ENCODE measurements at places on chromosomes 11 and 22. TPM values are rescaled to one million over a fixed set of nuclear protein-coding genes. Genes with fewer than 3 reads are reported as not detected.
A peak's percentile ranks its signal among the peaks of the same experiment; 100 is the strongest.

- no peak for DNase-seq
These were observed 34.5 kb downstream of the RPUSD4 start for GRCh38 chr11:126176853-126177470.

DNA sequence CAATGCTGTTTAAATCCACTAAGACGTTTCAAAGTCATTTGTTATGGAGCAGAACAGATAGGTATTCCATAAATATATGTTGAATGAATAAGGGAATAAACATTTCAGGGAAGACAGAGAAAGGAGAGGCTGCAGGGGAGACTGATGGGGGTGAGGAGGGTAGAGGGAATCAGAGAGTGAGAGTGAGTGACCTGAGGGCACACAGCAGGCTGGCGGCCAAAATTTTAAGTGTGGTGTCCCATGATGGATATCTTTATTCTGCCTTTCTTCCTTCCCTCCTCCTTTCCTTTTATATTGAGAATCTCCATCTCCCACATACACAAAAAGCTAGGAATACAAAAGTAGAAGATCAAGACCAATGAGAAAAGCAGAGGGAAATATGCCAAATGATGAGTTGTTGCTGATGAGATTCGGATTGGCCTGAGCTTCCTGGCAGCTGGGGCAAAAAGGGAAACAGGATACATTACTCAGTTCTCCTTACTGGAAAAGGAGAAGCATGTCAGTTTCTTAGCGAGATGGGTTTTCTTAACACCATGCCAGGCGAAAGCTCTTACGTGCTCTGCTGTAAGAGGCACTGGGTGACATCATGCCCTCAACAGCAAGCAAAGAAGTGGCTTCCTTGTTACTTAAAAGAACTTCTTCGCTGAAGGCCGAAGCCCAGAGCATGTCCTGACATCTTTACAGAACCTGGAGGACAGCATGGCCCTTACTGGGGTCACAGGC lies 11.2 kb upstream of the CYTH4 start:
- no peak for DNase-seq

GRCh38 chr11:14906578-14906977 lies 14.5 kb upstream of the CYP2R1 start:
- DNase-seq = no peak

DNA sequence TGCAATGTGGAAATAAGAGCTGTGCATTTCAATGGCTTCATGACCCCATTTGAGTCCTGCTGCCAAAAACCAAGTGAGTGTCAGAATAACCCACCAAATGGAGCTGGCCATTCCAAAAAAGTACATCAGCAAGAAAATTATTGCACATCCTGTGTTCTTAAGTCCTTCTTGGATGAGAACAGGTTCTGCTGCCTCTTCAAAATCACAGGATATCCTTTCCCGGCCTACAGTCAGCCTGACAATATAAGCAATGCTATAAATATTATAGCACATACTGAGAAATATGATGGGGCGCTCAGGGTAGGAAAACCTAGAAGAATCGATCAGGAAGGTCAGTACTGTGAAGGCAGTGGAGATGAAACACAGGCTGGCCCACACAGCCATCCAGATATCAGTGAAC lies 3.5 kb downstream of the FZD4 start:
- no peak for DNase-seq

- DNase-seq = peak; percentile 83
These were observed 855 bp upstream of the MS4A5 start for GRCh38 chr11:60428517-60428916.

DNA sequence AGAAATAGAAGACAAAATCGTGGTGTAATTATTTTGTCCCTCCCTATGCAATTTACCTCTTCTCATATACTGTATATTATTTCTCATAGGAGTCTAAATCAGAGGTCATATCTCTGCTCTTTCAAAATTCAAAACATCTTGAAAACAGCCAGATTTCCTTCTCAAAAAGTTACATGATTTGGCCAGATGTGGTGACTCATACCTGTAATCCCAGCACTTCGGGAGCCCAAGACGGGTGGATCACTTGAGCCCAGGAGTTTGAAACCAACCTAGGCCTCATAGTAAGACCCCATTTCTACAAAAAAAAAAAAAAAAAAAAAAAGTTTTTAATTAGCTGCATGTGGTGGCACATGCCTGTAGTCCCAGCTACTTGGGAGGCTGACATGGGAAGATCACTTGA lies 29.0 kb upstream of the DNAJB7 start:
- DNase-seq = no peak

- no peak for DNase-seq
These were observed 151.9 kb downstream of the CACNA1I start for GRCh38 chr22:39722501-39722900.

- DNase-seq = no peak
These were observed 26.6 kb upstream of the XBP1 start for GRCh38 chr22:28826921-28827320.

GRCh38 chr11:12696911-12697581 lies 22.8 kb downstream of the TEAD1 start:
- DNase-seq = no peak

TMEM258 gene
- total RNA-seq = 61.1 TPM

TRIM51 gene
- total RNA-seq = not detected

HBB gene
- not detected for total RNA-seq

C2CD3 gene
- 21.9 TPM for total RNA-seq

PHLDA2 gene
- total RNA-seq = 6.4 TPM
